Activated B cell treated with CpG ODN at 0.5 μM for 24 hours (primary cell): ENCODE measurements at places on chromosomes 1 and 21. TPM values are rescaled to one million over a fixed set of nuclear protein-coding genes. Genes with fewer than 3 reads are reported as not detected.

The FCRL6 gene
- not detected in 2 replicates for total RNA-seq

The FMO1 gene
- 0.12 and 1.1 TPM in 2 replicates for total RNA-seq

DNA sequence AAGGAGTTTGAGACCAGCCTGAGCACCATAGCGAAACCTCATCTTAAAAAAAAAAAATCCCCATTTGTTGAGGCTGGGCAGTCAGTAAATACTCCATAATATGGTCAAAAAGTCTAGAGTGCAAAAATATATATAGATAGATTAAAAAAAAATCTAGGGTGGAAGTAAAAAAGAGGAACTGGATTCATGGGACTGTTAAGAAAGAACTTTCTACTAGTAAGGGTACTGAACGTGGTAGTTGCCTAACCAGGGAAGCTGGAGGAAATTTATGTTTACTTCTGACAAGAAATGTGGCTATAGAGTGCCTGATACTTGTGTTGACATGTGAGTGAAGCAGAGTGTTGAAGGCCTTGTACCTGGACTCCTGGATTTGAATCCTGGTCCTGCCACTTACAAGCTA lies 265.9 kb upstream of the FAM78B start:
- H3K36me3 ChIP-seq, result no peaks in the 10 kb centered on the region
- H3K4me1 ChIP-seq, result no peaks in the 10 kb centered on the region
- H3K4me3 ChIP-seq, result no peak overlapping the region
- DNase-seq, result no peak
- H3K27ac ChIP-seq, result no peak overlapping the region

DNA sequence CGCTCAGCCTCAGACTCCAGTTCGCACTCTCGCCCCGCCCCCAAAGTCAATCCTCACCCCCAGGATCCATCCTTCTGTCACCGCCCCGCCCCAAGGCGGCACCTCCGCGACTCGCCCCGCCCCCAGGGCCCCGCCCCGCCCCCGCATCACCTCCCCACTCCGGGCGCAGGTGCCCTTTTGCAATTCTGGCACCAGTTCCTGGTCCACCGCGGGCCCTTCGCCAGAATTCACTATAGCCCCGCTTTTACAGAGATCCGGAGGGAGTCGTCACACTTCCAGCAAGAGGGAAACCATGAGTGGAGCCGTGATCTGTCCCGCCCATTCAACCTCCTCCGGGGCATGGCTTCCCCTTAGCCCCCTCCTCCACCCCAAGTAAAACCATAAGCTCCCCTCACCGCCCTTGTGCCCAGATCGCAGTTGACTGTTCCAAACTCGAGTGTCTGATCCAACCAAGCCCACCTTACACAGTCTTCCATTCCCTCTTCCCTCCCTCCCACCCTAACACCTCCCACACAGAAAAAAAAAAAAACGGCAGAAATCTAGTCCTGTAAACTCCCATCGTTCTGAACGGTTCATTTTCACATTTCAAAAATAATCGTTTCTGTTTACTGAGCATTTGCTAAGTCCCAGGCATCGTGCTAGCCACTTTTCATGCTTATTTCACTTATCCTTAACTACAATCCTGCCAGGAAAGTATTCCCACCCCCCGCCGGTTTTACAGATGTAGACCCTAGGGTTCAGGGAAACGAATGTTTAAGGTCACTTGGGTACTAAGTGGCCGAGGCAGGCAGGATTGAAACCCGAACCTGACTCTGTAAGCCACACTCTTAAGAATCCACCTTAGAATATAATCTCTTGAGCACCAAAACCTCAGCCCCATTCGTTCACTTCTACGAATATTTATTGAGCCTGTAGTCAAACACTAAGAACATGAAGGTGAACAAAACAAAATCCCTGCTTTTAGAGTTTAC lies 1.3 kb upstream of the DNAJC16 start:
- H3K36me3 ChIP-seq, result peaks cover 12% of the 10 kb centered on the region
- peak overlapping the region; percentile 99 for H3K27ac ChIP-seq
- no peak for DNase-seq
- peaks cover 48% of the 10 kb centered on the region for H3K4me1 ChIP-seq
- peak overlapping the region; percentile 87 for H3K4me3 ChIP-seq
- H3K27me3 ChIP-seq, result no peaks in the 10 kb centered on the region
